LHCN-M2 (cell line): ENCODE measurements at places on chromosomes 12 and 14. TPM values are rescaled to one million over a fixed set of nuclear protein-coding genes. Genes with fewer than 3 reads are reported as not detected.

The PLEKHD1 gene
- 0.06 TPM in 1 of 2 replicates, not detected in the other for total RNA-seq

The OAS2 gene
- 2.9 and 9.9 TPM in 2 replicates for total RNA-seq

The GLI1 gene
- total RNA-seq = 1.1 and 1.2 TPM in 2 replicates

The SLC25A21 gene
- total RNA-seq = 0.19 and 0.57 TPM in 2 replicates

The KIF26A gene
- under 0.01 TPM in 1 of 2 replicates, not detected in the other for total RNA-seq

GRCh38 chr12:64392221-64392620 lies 1.7 kb upstream of the C12orf56 start:
- peak; percentile 36 for DNase-seq

- DNase-seq = no peak
These were observed 72.2 kb downstream of the TSPAN8 start for GRCh38 chr12:71085575-71085974.

DNA sequence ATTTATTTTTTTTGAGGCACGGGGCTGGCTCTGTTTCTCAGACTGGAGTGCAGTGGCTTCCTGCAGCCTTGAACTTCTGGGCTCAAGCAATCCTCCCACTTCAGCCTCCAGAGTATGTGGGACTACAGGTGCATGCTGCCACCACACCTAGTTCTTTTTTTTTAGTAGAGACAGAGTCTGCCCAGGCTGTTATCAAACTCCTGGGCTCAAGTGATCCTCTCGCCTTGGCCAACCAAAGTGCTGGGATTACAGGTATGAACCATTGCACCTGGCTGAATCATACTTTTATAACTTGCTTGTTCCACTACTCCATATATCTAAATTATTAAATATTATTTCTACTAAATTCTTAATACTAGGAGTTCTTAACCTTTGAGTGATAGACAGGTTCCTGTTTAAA lies 111.6 kb downstream of the BTG1 start:
- DNase-seq = no peak

GRCh38 chr12:3951380-3952135 lies 78.4 kb upstream of the PARP11 start:
- no peak for DNase-seq

GRCh38 chr14:100017553-100017952 lies 47.7 kb upstream of the EVL start:
- peak; percentile 81 for DNase-seq
